ENCODE measurements at places on chromosomes 7 and 10. TPM values are rescaled to one million over a fixed set of nuclear protein-coding genes. Genes with fewer than 3 reads are reported as not detected.

AEBP1 gene
- 3.4 TPM for total RNA-seq

RBP3 gene
- total RNA-seq, result not detected

GALNT17 gene
- 13.3 TPM for total RNA-seq

C7orf33 gene
- total RNA-seq, result not detected

SLC29A4 gene
- 16.1 TPM for total RNA-seq

CRHR2 gene
- 1.1 TPM for total RNA-seq

SPDYE6 gene
- 0.16 TPM for total RNA-seq

TFR2 gene
- 5.3 TPM for total RNA-seq

TACC2 gene
- 16.1 TPM for total RNA-seq

SLC16A12 gene
- 4.1 TPM for total RNA-seq

OR6B1 gene
- total RNA-seq, result not detected

Data from occipital lobe (tissue), 3 donors.